ENCODE measurements at places on chromosomes 5 and 9.

DNA sequence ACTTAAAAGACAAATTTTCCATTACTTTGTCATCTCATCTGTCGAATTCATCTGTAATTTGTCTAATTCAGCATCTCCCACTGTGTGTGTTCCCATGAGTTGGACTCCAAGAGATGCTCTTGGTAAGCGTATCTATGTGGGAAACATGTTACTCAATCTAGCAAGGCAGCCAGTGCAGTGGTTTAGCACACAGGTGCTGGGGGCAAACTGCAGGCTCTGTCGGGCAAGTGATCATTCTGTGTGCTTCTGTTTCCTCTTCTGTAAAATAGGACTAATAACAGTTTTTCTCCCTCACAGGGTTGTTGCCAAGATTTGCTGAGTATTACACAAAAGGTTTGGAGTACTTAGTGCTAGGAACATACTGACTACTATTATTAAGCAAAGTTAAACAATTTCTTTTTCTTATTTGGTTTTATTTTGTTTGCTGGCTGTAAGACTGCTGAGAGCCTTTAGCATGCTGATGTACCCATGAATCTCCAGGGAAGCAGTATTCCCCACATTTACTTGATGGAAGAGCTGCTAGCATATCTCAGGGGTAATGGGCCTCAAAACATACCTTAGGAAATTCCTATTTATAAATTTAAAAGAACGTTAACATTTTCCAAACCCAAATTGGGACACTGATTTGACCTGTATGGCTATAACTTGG lies 709 bp upstream of the GAPT start:
- no peak for DNase-seq

GRCh38 chr9:105243015-105243686 lies 1.3 kb upstream of the SLC44A1 start:
- DNase-seq, result peak; percentile 88

DNA sequence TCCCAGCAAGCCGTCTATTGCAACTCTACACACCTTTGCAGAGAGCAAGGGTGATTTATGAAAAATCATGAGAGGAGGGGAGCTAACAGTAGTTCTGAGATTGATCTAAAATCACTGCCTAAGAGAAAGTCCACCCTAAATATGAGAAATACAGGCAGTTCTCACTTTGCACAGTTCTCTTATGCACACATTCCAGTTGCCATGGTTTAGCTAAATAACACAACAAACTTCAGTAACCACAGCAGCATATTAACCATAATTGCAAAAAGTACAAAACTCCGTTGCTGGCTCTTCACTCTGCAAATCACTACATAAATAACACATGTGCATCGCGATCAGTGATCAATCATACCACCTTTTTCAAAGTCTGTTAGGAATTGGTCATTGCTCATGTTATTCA lies 31.1 kb downstream of the PGGT1B start:
- no peak for DNase-seq

DNA sequence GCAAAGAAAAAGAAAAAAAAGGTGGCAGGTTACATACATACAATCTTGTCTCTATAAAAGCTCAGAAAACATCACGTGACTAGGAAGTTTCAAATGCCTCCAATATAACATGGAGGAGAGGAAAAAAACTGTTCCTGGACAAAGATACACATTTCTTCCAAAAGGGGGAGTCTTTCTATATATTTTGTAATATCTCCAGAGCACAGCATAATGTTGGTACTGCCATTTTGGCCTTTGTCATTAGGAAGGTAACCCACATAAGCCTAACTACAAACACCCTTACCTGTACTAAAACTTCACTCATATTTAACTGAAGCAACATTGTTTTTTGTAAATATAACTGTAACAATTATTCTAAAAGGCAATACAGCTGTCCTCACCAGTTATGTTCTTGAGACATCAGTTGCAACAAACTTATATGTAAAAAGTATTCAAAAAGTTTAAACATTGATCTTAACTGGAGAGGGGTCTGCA lies 1.2 kb upstream of the BTF3 start:
- peak; percentile 79 for DNase-seq

- DNase-seq, result no peak
These were observed 643.9 kb upstream of the ZNF608 start for GRCh38 chr5:125390326-125390725.

DNA sequence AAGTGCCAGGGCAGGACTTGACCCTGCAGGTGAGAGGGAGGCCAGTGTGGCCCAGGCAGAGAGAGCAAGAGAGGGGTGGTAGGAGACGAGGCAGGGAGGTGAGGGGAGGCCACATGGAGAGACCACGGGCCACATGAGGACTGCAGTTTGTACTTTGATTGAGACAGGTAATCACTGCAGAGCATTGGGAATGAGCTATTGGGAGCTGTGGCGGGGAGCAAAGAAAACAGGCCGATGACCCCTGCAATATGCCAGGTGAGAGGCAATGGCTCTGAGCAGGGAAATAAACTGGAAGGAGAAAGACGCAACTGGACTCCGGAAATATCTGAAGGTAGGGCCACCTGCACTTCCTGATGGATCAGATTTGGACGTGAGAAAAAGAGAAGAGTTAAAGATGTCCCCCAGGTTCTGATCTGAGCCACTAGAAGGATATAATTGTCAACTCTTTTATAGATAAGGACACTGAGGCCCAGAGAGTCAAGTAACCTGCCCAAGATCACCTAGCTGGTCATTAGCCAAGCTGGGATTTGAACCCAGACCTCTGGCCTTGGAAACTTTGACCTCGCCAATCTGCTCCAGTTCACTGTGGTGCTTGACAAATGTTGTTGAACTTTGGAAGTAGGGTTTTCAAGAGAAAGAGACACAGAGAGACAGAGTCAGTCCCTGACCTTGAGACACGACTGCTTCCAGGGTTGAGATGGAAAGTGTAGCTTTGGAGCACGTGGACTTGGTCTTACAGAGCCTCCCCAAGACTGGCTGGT lies 42.3 kb downstream of the DUSP1 start:
- no peak for DNase-seq

DNA sequence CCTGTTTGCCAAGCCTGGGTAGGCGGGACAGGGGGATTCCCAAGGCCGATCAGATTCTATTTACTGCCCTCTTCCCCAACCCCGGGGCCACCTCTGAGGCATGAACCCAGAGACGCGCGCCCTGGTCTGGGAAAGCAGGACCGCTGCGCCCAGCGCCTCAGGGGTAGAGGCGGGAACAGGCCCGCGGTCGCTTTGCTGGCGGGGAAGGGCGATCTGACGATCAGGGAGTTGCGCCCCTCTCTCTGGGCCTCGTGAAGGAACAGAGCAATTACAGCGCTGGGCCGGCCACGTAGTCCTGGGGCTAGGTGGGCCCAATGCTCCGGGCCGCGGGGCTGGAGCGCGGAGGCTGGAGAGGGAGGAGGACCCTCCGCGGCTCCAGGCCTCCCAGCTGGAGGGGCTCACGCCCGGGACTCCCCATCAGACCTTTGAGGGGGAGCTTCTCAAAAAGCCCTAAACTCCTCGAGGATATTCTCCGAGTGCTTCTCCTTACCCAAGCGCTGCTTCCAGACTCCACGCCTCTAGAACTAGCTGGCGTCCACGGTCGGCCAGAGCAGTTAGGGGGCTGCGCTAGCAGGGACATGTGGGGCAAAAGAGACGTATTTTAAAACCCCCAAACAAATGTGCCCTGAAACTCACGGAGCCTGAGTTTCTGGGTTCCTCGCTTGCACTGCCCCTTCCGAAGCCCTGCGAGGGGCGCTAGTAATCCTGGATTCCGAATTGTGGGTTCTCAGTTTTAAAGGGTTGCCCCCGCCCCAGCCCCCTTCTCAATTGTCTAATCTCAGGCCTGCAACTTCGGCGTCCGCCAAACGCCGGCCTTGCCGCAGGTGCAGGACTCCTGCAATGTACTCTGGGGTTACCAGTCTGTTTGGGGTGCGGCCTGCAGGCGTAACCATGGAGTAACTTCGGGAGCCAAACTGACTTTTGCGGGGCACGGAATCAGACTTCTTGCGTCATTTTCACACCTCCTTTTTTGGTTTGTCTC lies 57.6 kb downstream of the TMEM174 start:
- DNase-seq, result no peak

DNA sequence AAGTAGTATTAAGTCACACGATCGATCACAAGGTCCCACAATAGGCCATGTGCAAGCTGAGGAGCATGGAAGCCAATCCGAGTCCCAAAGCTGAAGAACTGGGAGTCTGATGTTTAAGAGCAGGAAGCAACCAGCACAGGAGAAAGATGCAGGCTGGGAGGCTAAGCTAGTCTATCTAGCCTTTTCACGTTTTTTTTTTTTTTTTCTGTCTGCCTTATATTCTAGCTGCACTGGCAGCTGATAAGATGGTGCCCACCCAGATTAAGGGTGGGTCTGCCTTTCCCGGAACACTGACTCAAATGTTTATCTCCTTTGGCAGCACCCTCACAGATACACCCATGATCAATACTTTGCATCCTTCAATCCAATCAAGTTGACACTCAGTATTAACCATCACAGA lies 6.5 kb downstream of the PPIP5K2 start:
- DNase-seq, result no peak

GRCh38 chr9:107024193-107024592 lies 161.2 kb downstream of the ZNF462 start:
- peak; percentile 21 for DNase-seq

DNA sequence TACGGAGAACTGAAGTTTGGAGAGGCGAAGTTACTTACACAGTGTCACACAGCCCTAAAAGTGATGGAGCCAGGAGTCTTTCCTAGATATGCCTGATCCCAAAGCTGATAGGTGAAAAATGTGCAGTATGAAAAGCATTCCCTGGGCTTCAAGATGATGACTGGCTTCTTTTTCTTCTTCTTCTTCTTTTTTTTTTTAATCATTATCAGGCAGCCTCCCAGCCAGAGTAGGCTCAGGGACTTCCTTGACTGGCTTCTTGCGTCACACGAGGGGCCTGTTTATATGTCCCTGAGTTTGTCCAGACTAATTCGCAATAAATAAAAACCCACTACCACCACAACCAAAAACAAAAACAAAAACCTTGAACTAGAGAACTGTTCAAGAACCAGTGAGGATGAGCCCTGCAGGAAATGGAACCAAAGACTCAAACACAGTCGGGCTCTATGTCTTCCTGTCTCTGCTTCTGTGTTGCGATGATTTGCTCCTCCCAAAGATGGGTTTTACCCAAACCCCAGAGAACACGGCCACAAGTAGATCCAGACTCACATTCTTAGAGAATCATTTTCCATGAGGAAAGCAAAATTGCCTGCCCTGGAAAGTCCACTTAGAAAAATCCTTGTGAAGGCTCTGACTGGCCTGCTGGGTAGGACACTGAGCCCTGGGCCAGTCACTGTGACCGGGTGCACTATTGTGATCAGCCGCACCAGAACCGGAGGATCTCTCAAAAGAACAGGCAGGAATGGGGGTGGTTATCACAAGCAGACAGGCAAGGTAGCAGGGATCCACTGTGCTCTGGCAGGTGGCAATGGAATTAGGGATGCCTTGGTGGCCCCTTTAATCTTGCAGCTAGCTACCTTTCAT lies 38.0 kb upstream of the ADAM19 start:
- no peak for DNase-seq

DNA sequence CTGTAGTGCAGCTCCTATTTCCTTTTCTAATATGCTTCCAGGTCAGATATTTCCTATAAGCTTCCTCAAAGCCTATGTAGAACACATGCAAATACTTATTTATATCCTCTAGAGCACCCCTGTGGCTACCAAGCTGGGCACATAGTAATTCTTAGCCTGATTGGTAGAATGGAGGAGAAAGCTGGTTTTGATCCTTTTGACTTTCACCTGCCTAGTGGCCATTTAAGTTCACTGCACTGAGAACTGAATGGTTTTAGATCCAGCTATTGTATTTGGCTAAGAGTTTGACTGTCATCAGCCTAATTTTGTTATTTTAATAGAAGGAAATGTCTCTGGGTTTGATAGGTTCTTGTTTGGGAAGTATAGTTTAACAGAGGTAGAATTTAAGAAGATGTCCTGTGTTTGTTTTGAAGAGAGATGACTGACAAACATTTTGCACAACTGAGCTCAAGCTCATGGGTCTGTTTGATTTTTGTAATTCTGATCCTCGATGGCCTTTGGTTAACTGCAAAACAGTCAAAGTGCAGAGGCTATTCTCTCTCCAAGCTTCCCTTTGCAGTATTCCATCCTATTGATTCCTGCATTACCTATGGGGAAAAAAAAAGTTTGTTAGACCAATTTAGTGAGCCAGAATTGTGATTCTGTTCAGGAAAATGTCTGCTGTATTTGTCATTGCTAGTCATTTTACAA lies 85.4 kb downstream of the KCNN2 start:
- DNase-seq, result no peak

DNA sequence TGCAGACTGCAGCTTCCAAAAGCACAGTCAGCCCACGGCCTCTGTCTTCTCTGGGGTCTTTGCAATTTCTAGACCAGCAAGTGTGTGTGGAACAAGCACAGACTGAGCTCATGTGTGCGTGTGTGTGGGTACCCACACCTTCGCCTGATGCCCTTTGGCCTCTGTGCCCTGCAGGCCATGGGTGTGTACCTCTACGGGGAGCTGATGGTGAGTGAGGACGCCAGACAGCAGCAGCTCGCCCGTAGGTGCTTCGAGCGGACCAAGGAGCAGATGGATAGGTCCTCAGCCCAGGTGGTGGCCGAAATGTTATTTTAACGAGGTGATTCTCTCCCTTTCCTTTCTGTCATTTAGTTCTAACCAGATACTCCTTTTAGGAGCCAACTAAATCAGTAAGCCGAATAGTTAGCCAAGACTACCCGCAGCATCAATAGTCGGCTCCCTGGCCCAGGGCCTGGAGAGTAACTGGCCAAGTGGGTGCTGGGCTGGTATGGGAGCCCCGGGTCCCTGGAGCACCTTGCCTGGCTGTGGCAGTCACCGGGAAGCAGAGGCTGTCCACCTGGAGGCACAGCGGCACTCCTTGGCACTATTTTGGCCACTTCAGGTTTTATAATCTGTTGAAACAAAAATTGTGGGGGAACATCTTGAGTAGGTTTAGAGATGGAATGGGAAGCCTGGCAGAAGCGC lies 235.0 kb downstream of the FANCC start:
- DNase-seq, result no peak

DNA sequence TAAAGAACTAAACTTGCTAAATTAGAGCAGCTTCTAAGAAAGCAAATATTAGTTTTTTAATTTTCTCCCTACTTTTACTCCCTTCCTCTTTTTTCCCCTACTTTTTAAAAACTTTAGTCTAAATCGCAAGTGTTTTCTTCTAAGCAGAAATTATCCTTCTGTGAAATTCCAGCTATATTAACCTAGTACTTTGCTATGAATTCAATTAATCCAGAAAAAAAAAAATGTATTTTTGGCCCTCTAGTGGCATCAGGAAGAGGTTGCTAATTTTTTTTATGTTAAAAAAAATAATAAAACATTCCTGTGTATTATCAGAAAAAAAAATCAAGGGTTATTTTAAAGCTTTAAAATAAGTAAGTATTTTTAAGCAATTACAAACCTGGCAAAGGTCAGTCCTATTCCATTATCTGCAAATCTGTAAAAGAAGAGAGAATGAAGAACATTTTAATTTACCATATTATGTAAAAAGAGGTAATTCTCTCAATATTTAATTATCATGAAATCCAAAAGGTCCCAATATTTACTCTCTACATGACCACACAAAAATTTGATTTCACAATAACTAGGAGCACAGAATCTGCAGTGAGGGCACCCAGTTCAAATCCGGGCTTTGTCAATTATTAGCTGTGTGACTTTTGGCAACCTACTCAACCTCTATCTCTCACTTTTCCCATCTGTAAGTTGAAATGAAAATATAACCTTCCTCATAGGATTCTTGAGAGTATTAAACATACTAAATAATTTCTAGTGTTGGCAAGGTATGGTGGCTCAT lies 52.0 kb downstream of the CEMIP2 start:
- DNase-seq, result no peak
